GM23248 (cell line): ENCODE measurements at places on chromosomes 4 and X. TPM values are rescaled to one million over a fixed set of nuclear protein-coding genes. Genes with fewer than 3 reads are reported as not detected.
A peak's percentile ranks its signal among the peaks of the same experiment; 100 is the strongest.

FRMD7 gene
- 0.11 TPM in 1 of 2 replicates, not detected in the other for total RNA-seq

ANXA10 gene
- 0.22 TPM in 1 of 2 replicates, not detected in the other for total RNA-seq

CCDC110 gene
- 0.22 and 0.38 TPM in 2 replicates for total RNA-seq

ADRA2C gene
- total RNA-seq, result 2.2 and 3.9 TPM in 2 replicates

HTRA3 gene
- total RNA-seq, result 3.2 and 5.9 TPM in 2 replicates

PGRMC1 gene
- total RNA-seq, result 238 and 245 TPM in 2 replicates

DCAF8L1 gene
- not detected in 2 replicates for total RNA-seq

CFI gene
- total RNA-seq, result 0.22 TPM in 1 of 2 replicates, not detected in the other

STOX2 gene
- not detected in 2 replicates for total RNA-seq

GRCh38 chrX:115339441-115340025 lies 50.0 kb downstream of the LUZP4 start:
- peak; percentile 45 for DNase-seq

DNA sequence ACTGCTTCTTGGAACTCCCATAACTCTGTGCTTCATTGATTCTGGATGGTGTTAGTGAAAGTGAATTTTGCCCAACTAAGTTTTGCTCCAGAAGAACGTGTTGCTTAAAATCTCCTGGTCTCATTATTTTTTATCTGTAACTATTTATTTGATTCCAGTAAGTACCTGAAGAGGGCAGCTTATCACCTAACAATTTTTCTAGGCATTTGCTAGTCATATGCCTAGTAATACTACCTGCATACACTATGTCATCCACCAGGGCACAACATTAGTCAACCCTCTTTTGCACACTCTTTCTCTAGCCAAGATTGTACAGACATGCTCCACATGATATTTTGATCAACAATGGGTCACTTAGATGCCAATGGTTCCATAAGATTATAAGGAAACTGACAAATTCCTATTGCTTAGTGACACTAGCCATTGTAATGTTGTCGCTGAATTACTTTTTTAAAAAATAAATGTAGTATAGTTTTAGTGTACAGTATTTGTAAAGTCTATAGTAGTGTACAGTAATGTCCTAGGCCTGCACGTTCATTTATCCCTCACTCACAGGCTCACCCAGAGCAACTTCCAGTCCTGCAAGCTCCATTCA lies 499.9 kb upstream of the AADAT start:
- DNase-seq, result peak; percentile 26

DNA sequence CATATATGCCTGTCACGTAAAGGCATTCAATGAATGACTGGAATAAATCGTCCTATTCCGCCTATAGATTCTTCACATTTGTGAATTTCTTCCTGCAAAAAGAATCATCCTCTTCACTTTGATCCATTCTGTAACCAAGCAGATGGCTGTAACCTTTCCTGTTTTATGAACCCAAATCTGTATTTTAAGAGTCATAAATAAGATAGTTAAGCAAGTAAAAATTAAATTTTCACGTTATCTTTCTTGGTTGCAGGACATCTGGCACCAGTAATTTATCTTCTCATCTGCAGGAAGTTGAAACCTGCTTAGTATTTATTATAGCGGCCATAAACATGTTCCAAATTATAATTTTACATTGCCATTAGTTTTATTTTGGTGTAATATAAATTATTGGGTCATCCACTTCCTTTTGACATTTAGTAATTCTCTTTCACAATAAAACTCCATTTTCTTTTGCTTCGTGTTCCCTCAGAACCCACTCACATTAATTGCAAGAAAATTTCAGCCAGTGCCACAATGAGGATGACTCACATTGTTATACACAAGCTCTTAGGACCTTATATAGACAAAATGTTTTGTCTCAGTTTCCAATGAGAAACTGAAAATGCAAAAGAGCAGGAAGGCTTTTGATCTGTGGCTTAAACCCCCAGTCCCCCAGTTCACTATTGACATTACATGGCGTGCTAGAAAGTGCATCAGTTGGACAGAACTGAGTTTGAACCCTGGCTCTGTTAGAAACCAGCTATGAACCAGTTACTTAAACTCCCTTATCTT lies 51.1 kb downstream of the TMEM156 start:
- DNase-seq, result peak; percentile 84

- DNase-seq, result no peak
Observed at GRCh38 chr4:3401436-3402171, 40.2 kb upstream of the HGFAC start.

DNA sequence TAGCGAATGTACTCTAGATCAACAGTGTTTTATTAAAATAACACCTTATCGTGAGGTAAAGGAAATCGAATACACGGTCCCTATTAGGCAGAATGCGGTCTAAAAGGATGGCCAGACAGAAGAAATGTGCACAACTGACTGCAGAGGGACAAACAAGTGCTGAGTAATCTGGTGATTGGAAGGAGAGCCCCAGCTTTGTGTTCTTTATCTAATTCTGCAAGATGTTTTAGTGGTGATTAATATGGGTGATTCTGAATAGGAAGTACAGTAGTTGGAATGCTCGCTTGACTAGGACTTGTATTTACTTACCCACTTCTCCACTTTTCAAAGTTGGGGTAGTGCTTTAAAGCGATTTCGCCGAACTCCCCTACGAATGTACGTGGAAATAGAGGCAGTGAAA lies 1.2 kb downstream of the WDR44 start:
- DNase-seq, result peak; percentile 72

DNA sequence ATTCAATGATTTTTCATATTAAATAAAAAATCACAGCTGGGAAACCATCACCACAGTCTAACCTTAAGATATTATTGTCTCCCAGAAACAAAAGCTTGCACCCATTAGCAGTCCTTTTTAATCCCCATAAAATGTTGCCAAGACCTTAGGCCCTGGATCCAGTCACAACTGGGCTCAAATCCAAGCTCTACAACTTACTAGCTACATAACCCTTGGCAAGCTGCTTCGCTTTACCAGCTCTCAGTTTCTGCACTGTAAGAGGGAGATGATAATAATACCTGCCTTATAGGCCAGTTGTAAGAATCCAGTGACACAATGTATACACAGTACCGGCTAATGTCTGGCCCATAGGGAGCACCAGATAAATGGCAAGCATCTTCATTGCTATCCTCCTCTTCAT lies 400.9 kb upstream of the FGF13 start:
- DNase-seq, result peak; percentile 79

GRCh38 chr4:107640878-107641277 lies 79.2 kb downstream of the PAPSS1 start:
- DNase-seq, result no peak

DNA sequence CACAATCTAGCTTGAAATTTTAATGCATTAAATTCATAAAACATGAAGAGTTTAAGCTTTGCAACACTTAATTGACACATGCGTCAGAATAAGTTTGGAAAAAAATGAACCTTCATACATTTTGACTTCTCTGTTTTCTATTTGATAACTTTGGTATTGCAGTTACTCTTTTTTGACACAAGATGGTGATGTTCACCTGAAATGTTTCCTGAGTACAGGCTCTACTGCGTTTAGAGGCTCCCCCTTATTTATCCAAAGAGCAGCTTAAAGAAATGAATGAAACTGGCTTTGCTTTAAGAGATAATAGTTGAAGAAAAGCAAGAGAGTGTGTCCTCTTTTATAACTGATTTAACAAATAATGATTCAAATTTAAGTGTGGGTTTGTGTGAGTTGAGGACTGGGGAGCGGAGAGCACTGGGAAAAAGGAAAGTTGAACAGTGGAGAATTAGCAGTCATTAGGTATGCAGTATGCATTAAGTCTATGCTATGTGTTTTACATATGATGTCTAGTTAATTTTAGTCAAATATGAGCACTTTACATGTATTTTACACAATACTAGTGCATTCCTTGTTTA lies 180.6 kb upstream of the NUDT6 start:
- peak; percentile 65 for DNase-seq

DNA sequence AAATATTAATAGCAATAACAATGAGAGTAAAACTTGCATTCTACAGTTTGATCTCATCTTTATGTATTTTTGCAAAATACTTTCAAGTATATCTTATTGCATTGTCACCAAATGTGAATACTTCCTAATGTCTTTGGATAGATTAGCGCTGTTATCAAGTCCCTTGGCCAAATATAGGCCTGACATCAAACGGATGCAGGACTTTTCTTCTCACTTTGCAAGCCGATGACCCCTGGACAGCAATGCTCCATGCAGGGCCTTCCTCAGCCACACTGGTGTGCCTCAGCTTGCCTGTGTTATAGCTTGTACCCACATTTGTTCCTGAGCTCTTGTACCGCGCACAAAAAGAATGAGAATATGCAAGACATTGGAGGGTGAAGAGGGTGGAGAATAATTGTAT lies 18.0 kb upstream of the NMU start:
- no peak for DNase-seq

DNA sequence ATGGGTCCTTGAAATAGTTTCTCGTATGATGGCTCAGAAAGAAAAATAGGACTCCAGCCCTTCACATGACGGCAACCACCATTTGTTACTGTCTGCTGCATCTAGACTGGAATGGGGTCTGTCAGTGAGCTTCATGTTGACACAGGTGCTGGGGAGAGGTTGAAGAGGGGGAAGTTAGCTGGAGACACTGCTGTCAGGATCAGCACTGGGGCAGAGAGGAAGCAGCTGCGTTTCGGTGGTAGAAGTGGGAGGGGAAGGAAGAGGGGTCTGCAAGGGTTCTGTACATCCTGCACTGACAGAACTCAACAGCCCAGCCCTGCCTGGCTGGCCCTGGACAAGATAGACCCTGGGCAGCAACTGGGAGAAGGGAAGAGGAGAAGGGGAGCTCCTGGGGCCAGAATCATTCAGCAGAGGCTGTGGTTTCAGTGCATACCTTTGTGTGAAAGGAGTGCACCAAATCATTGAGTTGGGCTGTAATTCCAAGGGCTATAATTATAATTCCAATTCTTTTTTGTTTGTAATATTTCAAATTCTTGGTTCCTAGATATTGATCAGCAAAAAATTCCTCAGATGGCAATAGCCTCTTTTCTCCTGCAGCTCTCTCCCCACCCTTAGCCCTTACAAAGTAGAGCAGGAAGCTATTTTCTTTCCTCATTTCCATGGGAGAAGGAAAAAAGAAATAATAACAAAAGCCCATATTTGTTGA lies 119.4 kb upstream of the C1GALT1C1 start:
- no peak for DNase-seq

GRCh38 chr4:100022792-100023222 lies 72.7 kb upstream of the H2AZ1 start:
- DNase-seq, result no peak

DNA sequence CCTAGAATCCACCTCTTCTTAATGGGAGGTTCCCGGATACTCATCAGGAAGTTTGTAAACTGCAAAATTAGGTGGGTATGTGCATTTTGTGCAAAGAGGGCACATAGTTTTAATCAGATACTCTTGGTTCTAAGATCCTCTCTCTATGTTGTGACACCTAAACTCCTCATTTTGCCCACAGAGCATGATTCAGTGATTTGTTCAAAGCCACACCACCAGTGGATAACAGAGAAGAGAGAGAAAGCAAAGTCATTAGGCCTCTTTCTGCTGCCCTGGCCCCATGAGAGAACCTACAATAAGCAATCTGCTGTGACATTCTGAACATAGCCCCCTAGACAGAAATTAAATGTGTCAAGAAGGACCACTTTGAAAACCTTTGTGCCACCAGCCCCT lies 72.3 kb upstream of the STIM2 start:
- no peak for DNase-seq

DNA sequence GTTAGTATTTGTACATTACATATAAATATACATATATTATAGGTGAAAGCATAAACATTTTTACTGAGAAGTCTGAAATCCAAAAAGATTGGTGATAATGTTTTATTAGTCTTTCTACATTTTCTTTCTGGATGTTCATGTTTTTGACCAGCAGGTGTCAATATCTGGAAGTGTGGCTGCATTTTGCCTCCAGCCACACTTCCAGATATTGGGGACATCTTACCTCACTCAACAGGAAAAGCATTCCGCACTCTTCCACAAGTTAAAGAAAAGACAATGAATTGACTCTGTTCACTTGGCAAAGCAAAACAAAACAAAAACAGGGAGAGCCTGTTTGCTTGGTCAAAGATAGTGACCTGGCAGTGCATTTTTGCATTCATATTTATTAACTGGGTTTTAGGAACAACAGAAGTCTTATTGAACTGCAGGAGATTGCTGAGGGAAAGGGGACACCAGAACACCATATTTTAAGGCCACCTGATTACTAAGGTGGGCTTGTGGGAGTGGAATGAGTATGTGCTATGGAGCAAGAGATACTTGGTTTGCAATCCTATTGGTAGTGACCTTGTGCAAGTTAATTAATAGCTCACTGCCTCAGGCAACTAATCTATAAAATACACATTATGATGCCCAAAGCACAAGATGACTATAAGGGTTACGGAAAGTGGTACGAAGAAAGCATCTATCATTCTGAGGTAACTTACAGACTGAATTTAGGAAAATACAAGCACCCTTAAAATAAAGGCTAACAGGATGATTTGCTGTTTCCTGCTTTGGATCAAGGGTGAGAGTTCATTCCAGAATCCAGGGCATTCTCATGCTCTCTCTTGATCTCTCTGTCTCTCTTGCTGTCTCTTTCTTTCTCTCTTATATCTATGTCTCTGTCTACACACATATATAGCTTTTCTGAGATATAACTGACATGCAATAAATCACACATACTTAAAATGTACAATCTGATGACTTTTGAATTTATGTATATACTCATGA lies 389.9 kb upstream of the EMCN start:
- peak; percentile 32 for DNase-seq

DNA sequence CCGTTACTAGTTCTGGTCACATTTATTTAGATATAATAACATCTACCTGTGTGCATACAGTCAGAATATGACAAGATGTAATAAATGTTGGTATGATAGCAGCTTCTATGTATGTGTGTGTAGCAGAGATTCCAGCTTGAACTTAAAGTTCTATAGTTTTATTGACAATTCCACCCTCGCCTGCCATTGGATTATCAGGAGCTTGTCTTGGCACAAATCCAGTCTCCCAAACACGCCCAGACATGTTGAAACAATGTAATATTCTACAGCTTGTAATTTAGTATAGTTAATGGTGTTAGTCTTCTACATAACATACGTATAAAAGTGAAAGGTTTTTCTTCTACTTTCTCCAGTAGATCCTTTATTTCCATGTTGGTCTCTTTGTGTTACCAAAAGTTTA lies 44.4 kb downstream of the BBS12 start:
- DNase-seq, result no peak

DNA sequence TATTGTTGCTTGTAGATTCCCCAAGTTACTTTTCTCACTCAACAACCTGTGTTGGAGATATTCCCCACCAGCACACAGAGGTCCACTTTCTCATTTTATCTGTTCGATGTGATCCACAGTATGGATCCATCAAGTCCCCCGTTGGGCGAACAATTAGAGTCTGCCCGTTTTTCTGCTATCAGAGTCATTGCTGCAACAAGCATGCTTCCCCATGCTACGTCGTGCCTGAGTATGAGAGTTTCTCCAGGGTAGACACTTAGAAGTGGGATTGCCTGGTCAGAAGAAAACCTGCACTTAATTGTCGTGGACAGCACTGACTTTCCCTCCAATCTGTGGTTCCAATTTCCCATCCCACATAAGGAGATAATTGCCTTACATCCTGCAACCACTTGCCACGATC lies 62.7 kb upstream of the SHOX start:
- DNase-seq, result no peak

DNA sequence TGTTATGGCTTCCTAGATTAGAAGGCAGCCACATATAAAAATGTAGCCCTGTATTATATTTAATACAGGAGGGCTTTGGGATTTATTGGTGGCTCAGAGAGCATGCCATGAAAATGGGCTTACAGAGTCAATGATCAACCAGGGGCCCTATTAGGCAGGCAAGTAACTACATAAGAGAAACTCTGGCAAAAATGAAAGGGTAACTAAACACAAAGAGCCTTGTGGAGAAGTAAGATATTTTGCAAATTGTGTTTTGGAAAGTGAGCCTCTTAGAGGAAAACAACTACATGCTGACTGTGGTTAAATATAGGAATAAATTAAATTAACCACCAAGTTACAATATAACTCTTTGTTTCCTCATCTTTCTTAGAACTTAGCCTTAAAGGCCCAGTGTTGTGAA lies 5.5 kb downstream of the SAT1 start:
- no peak for DNase-seq
